Stimulated activated CD4-positive, alpha-beta T cell treated with anti-CD3 and anti-CD28 coated beads, Interleukin-4, amount 100 ng/mL, for 4 hours (primary cell): ENCODE measurements at places on chromosomes 16 and 17.

DNA sequence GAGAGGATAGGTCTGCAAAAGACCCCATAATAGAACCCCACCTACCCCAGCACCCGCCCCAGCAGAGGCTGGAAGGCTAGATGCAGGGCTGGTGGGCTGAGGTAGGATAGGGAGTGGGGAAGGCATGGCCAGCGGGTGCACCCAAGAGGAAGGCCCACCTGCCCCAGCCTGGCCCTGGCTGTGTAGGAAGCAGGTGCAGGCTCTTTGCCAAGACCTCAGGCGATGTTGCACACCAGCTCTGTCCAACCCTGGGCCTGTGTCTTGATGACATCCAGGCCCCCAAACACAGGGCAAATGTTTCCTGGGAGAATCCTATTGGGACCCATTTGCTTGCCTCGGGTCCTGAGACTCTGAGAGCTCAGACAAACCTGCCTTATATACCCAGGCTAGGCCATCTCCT, 12.2 kb downstream of the UNC119 start:
- DNase-seq: no peak

DNA sequence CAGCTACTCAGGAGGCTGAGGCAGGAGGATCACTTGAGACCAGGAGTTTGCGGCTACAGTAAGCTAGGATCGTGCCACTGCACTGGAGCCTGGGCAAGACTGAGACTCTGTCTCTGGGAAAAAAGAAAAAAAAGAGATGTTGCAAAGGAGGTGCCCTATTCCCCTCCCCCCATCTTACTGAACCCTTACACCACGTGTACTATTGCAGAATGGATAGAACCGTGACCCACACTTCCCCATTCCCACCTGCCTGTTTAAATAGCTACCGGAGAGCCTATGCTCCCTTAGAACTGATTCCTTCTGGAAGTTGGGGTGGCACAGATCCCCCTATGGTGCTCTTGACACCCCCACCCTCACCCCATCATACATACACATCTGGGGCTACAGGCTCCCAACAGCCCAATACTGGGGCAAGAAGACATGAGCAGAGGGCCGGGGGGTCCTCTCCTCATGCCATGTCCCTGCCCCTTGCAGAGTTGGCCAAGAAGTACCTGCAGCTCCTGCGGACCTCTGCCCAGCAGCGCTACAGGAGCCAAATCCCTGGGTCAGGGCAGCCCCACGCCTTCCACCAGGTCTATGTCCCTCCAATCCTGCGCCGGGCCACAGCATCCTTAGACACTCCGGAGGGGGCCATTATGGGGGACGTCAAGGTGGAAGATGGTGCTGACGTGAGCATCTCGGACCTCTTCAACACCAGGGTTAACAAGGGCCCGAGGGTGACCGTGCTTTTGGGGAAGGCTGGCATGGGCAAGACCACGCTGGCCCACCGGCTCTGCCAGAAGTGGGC, 35.7 kb downstream of the NLRC5 start:
- no peak for DNase-seq

GRCh38 chr17:63440770-63441335, 5.3 kb downstream of the CYB561 start:
- DNase-seq: no peak

GRCh38 chr17:71251276-71251675, 869.5 kb upstream of the SOX9 start:
- DNase-seq: no peak

- no peak for DNase-seq
These were observed 26.6 kb downstream of the IQCK start for GRCh38 chr16:19744670-19745069.

- DNase-seq: no peak
These were observed 164.1 kb downstream of the SEC14L1 start for GRCh38 chr17:77304746-77305473.

DNA sequence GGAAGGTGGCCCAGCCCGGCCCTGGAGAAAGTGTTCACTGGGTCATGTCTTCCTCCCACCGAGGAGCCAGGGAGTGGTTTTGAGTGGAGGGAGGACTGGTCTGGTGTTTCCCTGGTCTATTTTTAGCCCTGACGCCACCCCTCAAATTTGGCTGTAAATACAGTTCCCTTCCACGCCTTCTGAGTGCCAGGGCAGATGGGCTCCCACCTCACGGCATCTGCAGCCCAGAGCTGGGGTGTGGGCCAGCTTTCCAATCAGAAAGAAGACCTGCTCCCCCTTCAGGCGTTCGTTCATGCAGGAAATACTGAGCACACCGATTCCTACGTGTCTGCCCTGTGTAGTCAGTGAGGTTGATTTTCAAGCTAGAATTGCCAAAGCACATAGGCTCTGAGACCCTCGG, 53.7 kb downstream of the SNX20 start:
- peak; percentile 45 for DNase-seq

- no peak for DNase-seq
These were observed 3.6 kb downstream of the FOXN1 start for GRCh38 chr17:28509789-28510188.

GRCh38 chr17:81612172-81612970, 24.5 kb downstream of the NPLOC4 start:
- no peak for DNase-seq

DNA sequence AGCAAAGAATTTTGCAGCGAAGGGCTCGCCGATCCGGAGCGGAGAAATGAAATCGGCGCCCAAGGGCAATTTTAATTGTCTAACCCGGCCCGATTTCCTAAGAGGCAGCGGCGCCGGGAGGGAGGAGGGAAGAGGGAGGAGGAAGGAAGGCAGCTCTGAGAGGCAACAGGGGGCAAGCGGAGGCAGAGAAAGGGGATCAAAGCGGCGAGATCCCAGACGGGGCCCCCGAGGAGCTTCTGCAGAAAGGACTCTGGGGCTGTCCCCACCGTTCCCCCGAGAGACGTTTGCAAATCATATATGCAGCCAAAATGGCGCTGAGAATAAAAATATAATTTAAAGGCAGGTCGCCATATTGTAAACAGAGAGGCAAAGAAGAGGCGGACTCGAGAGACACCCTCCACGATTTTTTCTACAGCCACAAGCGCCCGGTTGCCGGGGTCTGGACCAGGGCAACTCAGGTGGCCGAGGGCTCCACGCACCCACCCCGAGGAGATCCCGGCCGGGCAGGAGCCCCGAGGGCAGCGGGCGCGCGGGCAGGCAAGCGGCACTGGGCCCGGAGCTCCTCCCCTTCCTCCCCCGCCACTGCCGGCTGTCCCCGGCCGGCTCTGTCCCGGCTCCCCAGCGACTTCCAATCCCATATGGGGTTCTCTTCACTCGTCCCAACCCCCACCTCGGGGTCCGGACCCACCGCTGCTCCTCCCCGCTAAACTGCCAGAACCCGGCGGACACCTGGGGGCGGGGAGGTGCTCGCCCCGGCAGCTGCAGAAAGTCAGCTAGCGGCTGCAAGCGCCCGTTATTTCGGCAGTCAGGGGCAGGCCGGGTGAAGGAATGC, 1.9 kb downstream of the PHF12 start:
- peak; percentile 62 for DNase-seq

- no peak for DNase-seq
These were observed 4.7 kb upstream of the TBX21 start for GRCh38 chr17:47728214-47728877.

DNA sequence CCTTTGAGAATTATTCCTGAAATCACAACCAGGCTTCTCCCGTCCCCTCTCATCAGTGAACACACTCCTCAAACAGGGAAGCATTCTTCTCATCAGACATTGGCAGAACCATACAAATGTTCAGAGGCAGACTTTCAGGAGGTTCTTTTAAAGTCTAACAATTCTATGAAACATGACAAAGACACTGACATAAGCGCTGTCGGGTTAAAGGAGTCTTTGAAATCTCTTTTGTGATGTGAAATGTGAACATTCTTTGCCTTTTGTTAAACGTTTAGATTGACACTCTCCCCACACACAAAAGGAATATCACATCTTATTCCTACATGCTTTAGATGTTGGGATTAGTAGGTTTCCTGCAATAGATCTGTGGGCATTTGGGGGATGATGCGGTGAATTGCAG, 63.9 kb downstream of the NETO2 start:
- no peak for DNase-seq

DNA sequence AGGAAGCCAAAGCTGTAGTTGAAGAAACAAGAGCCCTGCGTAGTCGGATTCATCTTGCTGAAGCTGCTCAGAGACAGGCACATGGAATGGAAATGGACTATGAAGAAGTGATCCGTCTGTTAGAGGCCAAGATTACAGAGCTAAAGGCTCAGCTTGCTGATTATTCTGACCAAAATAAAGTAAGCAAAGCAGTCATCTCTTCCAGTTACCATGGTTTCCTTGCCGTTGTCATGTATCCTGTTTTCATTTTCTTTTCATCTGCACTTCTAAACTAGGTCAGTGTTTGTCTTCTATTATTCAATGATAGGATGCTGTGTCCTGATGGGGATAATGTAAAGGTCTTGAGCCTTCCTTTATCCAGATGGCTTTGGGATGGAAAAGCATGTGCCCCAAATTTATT, 104.3 kb downstream of the STXBP4 start:
- no peak for DNase-seq

- no peak for DNase-seq
These were observed 425.0 kb downstream of the CDH11 start for GRCh38 chr16:64696866-64697265.

DNA sequence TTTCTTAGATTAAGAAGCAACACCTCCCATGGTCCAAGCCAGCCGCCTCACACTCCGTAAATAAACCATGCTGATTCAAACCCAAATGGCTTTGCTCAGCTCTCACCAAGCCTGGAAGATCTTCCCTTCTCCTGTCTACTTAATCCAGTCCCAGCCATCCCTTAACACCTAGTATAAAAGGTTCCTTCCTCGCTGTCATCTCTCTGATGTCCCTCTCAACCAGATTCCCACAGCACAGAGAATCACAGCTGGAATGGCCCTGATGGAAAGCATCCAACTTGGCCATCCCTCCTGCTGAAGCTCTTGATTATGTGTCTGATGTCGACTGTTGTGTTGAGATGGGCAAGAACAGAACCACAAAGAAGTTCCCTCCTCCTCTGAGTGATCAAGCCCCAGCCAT, 50.6 kb upstream of the ADCY9 start:
- no peak for DNase-seq

- DNase-seq: no peak
These were observed 51.0 kb upstream of the IRX5 start for GRCh38 chr16:54879681-54880080.

GRCh38 chr17:61805399-61805798, 57.9 kb downstream of the BRIP1 start:
- DNase-seq: no peak

DNA sequence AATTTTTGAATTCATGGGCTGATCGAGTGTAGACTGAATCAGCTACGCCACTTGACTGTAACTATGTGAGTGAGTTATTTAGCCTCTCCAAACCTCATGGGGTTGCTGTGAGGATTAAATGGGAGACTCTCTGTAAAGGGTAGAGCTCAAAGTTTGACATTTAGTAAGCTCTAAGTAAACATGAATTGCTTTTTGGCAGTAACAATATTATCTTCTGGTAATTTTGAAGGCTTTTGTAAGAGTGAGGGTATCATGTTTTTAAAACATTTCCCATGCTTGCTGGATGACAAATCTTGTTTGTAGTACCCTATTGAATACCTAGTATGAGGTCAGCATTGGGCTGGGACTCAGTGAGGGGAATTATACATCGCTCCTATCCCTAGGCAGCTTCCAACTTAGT, 35.3 kb downstream of the MRTFB start:
- DNase-seq: no peak

- DNase-seq: no peak
These were observed 34.9 kb upstream of the RBFOX3 start for GRCh38 chr17:79645777-79646088.

- DNase-seq: no peak
These were observed 8.2 kb downstream of the CRAMP1 start for GRCh38 chr16:1620391-1620790.

DNA sequence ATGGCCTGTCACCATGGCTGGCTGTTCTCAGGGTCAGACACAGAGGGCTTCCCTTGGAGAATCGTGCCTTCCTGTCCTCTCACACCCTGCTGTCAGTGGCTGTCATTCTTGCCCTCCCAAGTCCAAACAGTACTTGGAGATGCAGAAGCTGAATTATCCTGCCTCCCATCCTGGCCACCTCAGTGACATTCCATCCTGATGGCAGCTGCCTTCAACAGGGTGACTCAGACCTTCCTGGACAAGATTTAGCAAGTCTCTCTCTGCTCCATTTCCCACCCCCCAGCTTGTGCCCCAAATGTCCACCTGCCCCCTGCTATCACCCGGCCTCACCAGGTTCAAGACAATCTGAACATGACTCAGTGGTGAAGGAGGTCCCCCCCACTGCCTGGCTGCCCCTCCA, 4.8 kb upstream of the KRT36 start:
- DNase-seq: no peak

GRCh38 chr17:50944054-50944901, 78.1 kb upstream of the TOB1 start:
- DNase-seq: peak; percentile 62

DNA sequence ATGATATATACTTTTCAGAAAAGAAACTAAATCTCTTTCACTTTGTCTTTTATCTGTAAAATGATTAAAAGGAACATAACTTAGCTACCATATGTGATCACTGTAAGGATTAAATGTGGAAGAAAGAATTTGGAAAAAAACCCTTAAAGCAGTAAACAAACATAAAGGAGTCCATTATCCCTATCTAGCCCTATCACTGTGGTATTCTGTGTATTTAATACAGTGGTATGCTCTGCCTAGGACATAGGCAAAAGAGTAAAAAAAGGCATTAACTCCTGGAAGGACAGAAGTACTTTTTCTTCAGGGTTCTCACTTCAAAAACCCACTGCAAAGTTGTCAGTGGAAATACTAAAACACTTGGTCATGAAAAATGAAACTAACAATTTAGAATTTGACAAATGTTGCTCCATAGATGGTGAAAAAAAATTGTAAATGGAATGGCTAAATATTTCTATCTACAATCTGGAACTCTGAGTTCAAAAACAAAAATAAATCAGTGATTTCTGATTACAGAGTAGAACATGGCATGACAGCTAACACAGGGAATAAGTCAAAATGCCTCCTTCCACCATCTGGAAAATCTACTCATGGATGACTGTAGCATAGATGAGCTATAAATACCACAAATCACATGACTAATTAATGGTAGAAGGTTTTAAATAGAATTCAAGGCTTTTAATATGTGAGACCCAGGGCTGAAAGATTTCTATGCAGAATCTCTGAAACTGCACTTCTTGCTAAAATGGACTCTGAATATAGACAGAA, 140.1 kb downstream of the ITFG1 start:
- DNase-seq: no peak

GRCh38 chr17:12667299-12667958, 1.7 kb downstream of the MYOCD start:
- DNase-seq: no peak

GRCh38 chr17:61411261-61412142, 11.9 kb downstream of the TBX2 start:
- DNase-seq: no peak

DNA sequence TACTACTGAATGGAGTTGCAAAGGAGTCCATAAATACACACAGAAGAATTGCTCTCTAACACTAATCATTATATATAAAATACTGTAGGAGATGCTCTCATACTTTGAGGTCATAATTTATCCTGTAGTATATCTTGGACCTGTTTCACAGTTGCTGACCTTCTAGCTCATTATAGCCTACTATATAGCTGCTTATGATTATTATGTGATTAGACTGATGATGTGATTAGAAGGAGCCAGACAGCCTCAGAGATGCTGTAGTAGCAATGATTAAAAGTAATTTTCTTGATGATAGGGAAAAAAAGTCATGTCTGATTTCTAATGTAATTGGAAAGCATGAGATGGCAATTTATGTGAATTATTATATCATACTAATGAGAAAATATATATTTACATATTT, 455.7 kb downstream of the CNTNAP4 start:
- DNase-seq: no peak

- DNase-seq: no peak
These were observed 15.3 kb upstream of the GNA13 start for GRCh38 chr17:65071861-65072260.

GRCh38 chr16:56871172-56871593, 6.2 kb downstream of the SLC12A3 start:
- DNase-seq: no peak
